ENCODE measurements at places on chromosomes 13 and 19.

DNA sequence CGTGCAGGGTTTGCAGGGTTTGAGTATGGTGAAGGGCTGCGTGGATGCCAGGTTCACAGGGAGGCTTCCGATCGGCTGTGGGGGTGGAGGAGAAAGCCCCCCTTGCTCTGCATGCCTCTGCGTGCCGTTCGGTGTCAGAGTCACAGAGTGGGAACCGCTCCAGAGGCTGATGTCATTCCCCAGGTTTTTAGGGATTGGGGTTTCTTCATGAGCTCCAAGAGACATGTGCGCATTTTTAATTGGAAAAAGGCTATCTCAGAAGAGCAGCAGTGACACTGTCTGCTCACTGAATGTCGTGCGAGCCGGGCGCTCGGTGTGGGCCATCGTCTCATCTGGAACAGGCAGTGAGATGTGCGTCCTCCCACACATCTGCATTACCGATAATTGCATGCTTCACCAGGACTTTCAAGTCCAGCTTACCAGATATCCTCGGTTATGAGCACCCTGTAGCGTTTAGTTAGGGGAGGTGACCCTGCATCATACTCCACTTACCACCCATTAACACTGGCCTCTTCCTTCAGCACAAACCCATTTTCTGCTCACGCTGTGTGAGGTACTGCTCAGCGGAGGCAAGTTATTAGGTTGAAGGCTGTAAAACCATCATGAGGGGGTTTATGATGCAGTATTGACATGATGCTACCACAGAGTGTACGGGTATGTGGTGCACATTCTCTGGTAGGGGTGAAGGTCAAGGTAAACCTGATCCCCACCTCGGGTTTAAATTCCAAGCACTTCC is 1.7 kb downstream of the MCF2L start:
- no peak for DNase-seq

DNA sequence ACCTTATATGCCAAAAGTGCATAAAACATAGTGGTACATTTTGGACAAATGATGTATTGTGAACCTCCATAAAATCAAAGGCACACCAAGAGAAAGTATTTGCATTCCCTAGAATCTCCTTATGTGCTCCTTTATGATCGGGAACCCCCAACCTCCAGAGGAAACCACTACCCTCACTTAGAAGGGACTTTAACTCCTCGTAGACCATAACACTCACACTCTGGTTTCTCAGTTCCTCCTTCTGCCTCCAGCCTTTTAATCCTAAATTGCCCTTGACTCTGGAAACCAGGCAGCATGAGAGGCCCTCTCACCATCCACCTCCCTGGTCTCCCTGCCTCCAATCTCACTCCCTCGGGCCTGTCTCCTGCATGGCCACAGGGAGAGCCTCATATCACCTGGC is 9.8 kb upstream of the KCNN4 start:
- DNase-seq: no peak

DNA sequence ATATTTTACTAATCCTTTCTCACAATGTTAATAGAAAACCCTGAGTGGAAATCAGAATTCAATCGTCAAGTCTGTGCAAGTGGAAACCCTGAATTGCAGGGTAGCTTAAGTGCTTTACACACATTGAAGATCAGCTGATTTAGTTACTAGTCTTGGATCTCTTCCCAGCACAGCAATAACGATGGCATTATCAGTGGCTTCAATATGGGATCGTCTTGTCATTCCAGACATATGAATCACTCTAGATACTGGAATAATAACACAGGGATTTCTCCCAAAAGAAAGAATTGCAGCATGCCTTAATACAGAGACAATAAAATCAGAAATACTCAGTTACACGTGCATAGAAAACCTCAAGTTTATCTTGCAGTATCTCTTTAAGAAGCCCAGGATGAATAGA is 12.6 kb upstream of the METTL21C start:
- no peak for DNase-seq

GRCh38 chr19:383040-383439 is 25.9 kb downstream of the C2CD4C start:
- no peak for DNase-seq

- no peak for DNase-seq
Measured at GRCh38 chr19:12959481-12959880, 2.5 kb upstream of the GADD45GIP1 start.

GRCh38 chr13:37065890-37066526 is 6.5 kb upstream of the SUPT20H start:
- no peak for DNase-seq
